ENCODE measurements at places on chromosomes 11 and 22.

- no peak for DNase-seq
These were observed 15.6 kb downstream of the SREBF2 start for GRCh38 chr22:41848468-41848867.

- no peak for DNase-seq
These were observed 1.4 kb downstream of the POGLUT3 start for GRCh38 chr11:108496643-108497256.

GRCh38 chr11:64321533-64321932 is 3.6 kb downstream of the PRDX5 start:
- DNase-seq = no peak

DNA sequence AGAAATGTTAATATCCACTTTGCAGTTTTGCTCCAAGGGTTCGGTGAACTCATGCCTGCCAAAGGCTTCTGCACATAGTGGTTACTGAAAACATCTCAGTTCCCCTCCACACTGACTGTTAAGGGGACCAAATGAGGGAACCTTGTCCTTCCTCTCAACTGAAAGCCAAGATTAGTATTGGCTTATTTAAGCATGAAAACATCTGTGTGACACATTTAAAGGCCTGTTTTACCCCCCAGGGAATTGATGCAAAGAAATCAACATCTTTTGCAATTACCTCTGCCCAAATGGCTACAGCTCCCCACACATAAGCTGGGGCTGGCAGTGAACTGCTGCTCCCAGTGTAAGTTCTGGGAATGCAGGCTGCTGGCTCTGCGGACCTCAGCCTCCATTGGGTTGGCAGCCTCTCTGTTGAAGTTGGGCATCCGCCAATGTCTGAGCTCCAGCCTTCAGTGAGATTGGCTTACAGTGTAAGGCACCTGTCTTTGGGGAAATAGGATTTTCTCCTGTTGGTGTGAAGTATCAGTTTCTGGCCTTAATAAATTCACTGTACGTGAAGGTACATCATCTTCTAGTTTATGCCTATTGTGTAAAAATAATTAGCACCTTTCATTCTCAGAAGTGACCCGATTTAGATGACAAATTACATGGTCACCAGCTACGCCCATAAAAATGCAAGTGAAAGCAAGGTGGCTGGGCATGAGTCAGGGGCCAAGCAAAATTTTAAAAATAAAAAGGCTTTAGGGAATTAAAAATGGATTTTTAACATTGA is 213.4 kb upstream of the SYN3 start:
- no peak for DNase-seq

GRCh38 chr22:30664798-30665197 is 2.9 kb downstream of the DUSP18 start:
- no peak for DNase-seq

- no peak for DNase-seq
These were observed 45.1 kb upstream of the LMO2 start for GRCh38 chr11:33936725-33937604.

DNA sequence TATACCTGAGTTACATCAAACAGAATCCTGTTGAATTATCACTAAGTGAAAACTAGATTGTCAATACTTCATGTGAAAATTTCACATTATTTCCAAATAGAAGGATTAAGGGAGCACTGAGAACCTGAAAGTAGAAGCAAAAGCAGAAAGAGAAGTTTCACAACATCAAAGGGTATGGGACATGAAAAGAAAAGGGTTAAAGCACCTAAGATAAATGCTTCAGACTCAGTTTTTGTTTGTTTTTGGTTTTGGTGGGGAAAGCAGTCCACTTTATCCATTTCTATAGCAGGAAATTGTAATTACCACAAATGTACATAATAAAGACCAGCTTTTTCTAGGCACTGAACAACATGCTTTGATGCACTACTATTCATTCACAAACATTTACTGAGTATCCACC is 1069.7 kb upstream of the CCDC90B start:
- DNase-seq = no peak

- DNase-seq = no peak
These were observed 1.9 kb downstream of the HTR3B start for GRCh38 chr11:113906516-113906915.

GRCh38 chr22:44773082-44773481 is 20.7 kb downstream of the ARHGAP8 start:
- DNase-seq = no peak

DNA sequence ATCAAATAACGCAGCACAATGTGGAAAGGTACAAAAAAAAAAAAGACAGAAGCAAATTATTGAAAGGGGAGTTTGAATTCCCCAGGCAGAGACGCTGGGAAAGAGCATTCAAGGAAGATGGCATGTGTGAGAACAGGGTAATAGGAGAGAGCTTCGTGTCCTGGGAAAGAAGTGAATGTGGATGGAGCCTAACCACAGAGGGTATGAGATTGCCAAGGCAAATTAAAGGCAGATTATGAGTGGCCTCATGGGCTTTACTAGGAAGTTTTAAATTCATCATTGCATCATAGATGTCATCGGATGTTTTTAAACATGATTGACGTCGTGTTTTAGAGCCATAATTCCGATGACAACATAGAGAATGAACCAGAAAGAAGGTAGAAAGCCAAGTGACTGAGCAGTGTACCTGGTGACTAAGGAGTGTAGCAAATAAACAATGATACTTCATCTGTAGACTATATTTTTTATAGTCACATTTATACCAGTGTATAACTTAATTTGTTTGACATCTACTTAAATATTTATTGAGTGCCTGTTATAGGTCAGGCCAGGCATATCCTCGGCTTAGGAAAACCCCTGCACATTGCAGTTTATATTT is 151.4 kb downstream of the MSANTD4 start:
- no peak for DNase-seq

GRCh38 chr22:32534252-32535235 is 59.9 kb downstream of the FBXO7 start:
- DNase-seq = no peak

DNA sequence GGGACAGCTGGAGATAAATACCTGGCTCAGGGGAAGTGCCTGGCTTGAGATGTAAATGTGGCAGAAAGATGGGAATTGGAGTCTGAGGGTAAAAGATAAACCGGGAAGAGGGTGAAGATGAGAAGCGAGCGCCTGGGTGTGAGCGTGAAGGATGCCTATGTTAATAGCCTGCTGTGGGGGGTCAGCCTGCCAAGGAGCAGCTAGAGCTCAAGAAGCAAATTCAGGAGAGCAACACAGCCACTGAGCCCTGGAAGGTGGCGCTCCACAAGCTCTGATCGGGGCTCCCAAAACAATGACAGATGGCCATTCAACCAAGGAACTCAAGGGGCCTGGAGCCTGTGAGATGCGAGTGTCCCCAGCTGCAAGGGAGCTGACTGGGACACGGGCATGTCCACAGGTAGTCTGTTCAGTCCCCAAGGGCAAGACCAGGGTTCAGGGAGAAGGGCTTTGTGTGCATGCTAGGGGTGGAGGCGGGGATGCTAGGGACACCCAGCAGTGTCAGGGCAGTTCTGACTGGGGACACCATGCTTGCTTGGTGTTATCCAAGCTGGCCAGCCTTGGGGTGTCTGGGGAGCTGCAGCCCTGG is 2.8 kb downstream of the GSC2 start:
- DNase-seq = no peak
